ENCODE measurements at places on chromosomes 16 and 17.

DNA sequence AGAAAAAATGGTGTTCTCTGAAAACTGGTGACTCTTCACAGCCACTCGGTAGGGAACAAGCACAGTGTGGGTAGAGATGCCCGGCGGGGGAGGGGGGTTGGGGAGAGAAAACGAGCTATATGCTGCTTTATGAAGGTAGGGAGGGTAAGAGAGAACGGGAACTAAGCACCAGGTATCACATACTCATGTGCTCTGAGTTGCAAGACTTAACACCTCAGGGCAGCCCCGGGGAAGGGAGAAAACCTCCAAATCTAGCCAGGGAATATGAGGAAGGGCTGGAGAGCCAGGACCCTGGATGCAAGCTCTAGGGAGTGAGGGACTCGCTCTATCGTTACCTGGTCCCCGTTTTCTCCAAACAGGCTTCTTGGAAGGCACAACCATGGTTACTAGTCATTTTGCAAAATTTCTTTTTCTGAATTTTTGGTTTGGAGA lies 35.3 kb downstream of the HIC1 start:
- peaks cover 60% of the 10 kb centered on the region for H3K4me1 ChIP-seq
- H3K27me3 ChIP-seq = no peaks in the 10 kb centered on the region
- no peak overlapping the region for H3K27ac ChIP-seq
- no peak for DNase-seq
- no peak overlapping the region for H3K4me3 ChIP-seq
- no peaks in the 10 kb centered on the region for H3K36me3 ChIP-seq

DNA sequence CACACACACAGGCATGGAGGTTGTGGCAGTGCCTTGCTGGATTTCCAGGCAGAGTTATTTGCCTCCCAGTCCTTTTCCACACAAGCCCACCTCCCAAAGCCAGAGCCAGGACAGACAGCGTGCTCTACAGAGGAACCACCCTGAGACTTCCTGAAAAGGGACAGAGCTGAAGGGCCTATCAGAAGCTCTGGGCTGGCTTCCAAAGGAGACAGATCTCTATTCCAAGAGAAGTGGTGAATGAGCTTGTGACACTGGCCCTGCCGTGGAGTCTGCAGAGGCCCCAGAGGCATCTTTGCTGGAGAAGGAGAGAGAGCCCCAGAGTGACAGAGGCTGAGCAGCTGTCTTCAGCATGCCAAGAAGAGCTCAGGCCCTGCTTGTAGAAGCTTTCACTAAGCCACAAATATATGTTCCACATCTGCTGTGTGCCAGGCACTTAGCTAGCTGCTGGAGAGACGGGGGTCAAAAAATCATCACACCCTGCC lies 8.3 kb upstream of the LPCAT2 start:
- DNase-seq = peak; percentile 59
- H3K27ac ChIP-seq = peak overlapping the region; percentile 68
- H3K4me1 ChIP-seq = peaks cover 31% of the 10 kb centered on the region
- H3K36me3 ChIP-seq = no peaks in the 10 kb centered on the region
- H3K4me3 ChIP-seq = no peak overlapping the region
- no peaks in the 10 kb centered on the region for H3K27me3 ChIP-seq

- no peak overlapping the region for H3K4me3 ChIP-seq
- peaks cover 4% of the 10 kb centered on the region for H3K4me1 ChIP-seq
- peaks cover 5% of the 10 kb centered on the region for H3K36me3 ChIP-seq
- no peak overlapping the region for H3K27ac ChIP-seq
- no peak for DNase-seq
Observed at GRCh38 chr16:19874851-19875546, 9.6 kb downstream of the GPRC5B start.

DNA sequence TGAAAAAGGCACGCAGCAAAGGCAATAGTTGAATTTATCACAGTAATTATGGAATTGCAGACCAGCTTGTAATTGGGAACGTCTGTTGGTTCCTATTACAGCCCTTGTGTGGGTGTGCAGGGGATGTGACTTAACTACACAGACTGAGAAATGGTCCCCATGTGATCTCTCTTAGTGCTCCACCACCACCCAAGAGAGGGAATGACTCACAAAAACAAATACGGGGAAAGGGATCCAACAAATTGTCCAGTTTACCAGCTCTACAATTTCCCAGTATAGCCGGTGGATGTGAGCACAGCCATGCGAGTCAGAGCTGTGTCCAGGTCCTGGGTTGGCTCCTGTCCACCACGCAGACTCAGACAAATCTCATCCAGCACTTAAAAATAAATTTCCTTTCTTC lies 337.9 kb downstream of the GRIN2A start:
- H3K36me3 ChIP-seq = no peaks in the 10 kb centered on the region
- H3K27me3 ChIP-seq = no peaks in the 10 kb centered on the region
- no peak overlapping the region for H3K4me3 ChIP-seq
- H3K27ac ChIP-seq = no peak overlapping the region

GRCh38 chr17:38465391-38466345 lies 37.4 kb downstream of the ARHGAP23 start:
- H3K27me3 ChIP-seq = no peaks in the 10 kb centered on the region
- no peaks in the 10 kb centered on the region for H3K36me3 ChIP-seq
- H3K4me3 ChIP-seq = no peak overlapping the region

GRCh38 chr17:28500712-28501379 lies 5.3 kb upstream of the FOXN1 start:
- H3K27me3 ChIP-seq = no peaks in the 10 kb centered on the region
- H3K4me1 ChIP-seq = no peaks in the 10 kb centered on the region
- H3K4me3 ChIP-seq = no peak overlapping the region
- DNase-seq = no peak
- no peak overlapping the region for H3K27ac ChIP-seq

GRCh38 chr17:2195729-2196128 lies 107.9 kb downstream of the SMG6 start:
- no peak for DNase-seq
- no peaks in the 10 kb centered on the region for H3K36me3 ChIP-seq
- no peaks in the 10 kb centered on the region for H3K27me3 ChIP-seq
- H3K27ac ChIP-seq = no peak overlapping the region
- peaks cover 3% of the 10 kb centered on the region for H3K4me1 ChIP-seq

DNA sequence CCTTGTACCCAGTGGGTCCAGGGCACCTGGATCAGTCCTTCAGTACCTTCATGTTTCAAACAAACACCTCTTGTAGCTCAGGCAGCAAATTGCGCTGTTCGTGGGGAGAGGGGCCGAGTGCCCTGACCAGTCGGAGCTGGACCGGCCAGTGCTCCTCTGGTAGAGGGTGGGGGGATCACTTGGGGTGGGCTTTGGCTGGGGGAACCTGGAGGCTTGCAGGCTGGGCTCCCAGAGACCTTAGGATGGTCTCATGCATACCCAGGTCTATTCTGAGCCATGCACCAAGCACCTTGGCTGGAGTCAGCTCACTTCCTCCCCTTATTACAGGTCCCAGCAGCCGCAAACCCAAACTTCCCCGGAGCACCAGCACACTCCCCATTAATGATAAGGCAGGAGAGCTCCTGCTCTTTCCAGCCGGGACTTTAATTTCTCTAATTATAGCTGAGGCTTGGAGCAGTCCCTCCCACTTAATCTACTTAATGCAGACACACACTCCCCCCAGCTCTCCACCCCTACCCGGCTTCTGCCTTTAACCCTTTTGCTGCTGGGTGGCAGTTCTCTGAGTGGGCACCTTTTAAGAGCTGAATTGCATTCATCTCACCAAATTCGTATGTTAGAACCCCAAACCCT lies 26.3 kb upstream of the MGAT5B start:
- no peak overlapping the region for H3K4me3 ChIP-seq
- H3K27me3 ChIP-seq = peaks cover 32% of the 10 kb centered on the region
- no peaks in the 10 kb centered on the region for H3K36me3 ChIP-seq
- DNase-seq = no peak
- no peak overlapping the region for H3K27ac ChIP-seq

DNA sequence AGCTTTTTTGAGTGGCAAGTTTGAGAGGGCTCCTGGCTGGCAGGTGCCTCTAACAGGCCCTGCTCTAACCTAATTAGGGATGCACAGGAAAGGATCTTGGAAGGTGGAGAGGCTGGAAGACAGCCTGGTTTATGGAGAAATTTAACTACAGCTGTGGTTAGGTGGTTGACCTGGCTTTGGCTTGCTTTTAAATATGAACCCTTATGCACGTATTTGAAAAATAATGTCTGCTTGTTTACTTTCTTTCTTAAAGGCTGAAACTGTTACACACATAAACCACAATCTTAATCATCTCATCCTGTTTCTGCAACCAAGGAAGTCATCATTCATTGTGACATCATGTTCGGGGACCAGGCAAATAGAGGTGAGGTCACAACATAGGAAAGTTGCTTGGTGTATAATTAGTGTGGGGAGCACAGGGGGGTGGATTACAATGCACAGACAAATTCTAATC lies 23.1 kb upstream of the DHRS13 start:
- H3K4me3 ChIP-seq = no peak overlapping the region
- DNase-seq = peak; percentile 83
- H3K36me3 ChIP-seq = peaks cover 28% of the 10 kb centered on the region
- H3K27ac ChIP-seq = no peak overlapping the region
- H3K4me1 ChIP-seq = no peaks in the 10 kb centered on the region

- peaks cover 4% of the 10 kb centered on the region for H3K27me3 ChIP-seq
- no peak overlapping the region for H3K4me3 ChIP-seq
- DNase-seq = no peak
- H3K27ac ChIP-seq = no peak overlapping the region
- no peaks in the 10 kb centered on the region for H3K4me1 ChIP-seq
Observed at GRCh38 chr17:77566151-77566550, 392.4 kb upstream of the TNRC6C start.

- no peaks in the 10 kb centered on the region for H3K36me3 ChIP-seq
- no peak overlapping the region for H3K27ac ChIP-seq
Observed at GRCh38 chr17:14871921-14872320, 393.2 kb downstream of the PMP22 start.

- no peak overlapping the region for H3K27ac ChIP-seq
- H3K36me3 ChIP-seq = no peaks in the 10 kb centered on the region
- H3K4me1 ChIP-seq = no peaks in the 10 kb centered on the region
Observed at GRCh38 chr17:9544221-9544620, 31.4 kb downstream of the STX8 start.

DNA sequence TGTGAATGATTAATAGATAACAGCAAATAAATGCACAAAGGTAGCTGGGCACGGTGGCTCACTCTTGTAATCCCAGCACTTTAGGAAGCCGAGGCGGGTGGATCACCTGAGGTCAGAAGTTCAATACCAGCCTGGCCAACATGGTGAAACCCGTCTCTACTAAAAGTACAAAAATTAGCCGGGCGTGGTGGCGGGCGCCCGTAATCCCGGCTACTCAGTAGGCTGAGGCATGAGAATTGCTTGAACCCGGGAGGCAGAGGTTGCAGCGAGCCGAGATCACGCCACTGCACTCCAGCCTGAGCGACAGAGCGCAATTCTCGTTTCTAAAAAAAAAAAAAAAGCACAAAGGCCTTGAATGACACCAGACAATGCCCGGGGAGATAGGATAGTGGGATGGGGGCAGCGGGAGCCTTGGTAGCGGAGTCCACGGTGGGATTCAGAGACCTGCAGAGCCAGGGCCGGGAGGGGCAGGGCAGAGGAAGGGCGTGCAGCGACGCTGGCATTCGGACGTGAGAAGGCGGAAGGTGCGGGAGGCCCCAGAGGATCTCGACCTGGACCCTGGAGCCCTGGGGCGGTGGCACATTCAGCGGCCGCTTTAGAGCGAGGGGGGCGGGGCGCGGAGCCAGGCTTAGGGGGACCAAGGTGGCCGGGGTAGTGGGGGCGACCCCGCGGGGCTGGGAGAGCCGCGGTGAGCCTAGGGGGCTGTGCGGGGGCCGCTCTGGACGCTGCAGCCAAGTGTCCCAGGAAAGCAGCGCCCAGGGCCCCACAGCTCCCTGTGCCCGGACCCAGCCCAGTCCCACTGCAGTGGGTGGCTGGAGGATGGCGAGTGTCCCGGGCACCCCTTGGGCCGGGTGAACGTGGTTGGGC lies 999 bp upstream of the FLYWCH2 start:
- peak; percentile 58 for DNase-seq
- no peaks in the 10 kb centered on the region for H3K36me3 ChIP-seq
- no peaks in the 10 kb centered on the region for H3K27me3 ChIP-seq
- H3K4me1 ChIP-seq = no peaks in the 10 kb centered on the region

DNA sequence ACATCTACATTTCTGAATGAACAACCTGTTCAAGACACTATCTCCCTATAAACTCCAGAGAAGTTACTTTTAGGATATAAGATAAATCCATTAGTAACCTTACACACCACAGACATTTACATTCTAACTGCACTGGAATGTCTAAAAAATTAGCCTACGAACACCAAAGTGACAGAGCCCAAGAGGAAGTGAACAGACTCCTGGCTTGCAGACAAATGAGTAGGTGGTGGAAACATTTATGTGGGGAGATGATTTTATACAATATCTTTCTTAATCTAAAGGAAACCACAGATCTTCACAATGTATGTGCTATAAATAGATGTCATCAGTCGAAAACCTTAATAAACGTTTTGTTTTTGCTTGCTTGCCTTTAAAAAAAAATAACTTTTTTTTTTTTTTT lies 18.8 kb downstream of the ZNF652 start:
- no peaks in the 10 kb centered on the region for H3K36me3 ChIP-seq
- no peak for DNase-seq
- peaks cover 12% of the 10 kb centered on the region for H3K4me1 ChIP-seq
- no peak overlapping the region for H3K4me3 ChIP-seq
- H3K27me3 ChIP-seq = no peaks in the 10 kb centered on the region
- H3K27ac ChIP-seq = no peak overlapping the region

- peaks cover 8% of the 10 kb centered on the region for H3K4me1 ChIP-seq
- H3K27ac ChIP-seq = peak overlapping the region; percentile 87
- DNase-seq = peak; percentile 33
Observed at GRCh38 chr16:30570636-30571444, 674 bp downstream of the ZNF688 start.

DNA sequence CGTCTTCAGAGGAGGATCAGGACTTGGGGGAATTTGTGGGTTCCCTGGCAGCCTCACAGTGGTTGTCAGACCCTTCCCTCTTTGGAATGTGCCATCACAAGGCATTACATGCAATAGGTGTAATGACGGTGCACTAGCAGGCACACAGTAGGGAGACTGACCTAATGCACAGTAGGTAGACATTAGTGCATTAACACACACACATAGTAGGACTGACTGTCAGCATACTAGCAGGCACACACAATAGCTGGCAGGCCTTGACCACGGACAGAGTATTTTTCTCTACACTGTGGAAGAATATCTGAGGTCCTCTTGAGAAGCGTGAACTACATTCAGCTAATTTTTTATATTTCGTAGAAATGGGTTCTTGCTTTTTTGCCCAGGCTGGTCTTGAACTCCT lies 10.9 kb upstream of the UBALD2 start:
- H3K27me3 ChIP-seq = no peaks in the 10 kb centered on the region
- peaks cover 3% of the 10 kb centered on the region for H3K4me1 ChIP-seq
- no peak overlapping the region for H3K4me3 ChIP-seq
- DNase-seq = no peak
- H3K27ac ChIP-seq = no peak overlapping the region
